ENCODE measurements at places on chromosomes 2 and 18. TPM values are rescaled to one million over a fixed set of nuclear protein-coding genes. Genes with fewer than 3 reads are reported as not detected.

The NT5DC4 gene
- not detected for total RNA-seq

The ADAM23 gene
- total RNA-seq = 12.5 TPM

The IL1A gene
- total RNA-seq = 1.1 TPM

The NOL4 gene
- total RNA-seq = not detected

The NOSTRIN gene
- total RNA-seq = 22.8 TPM

The C18orf54 gene
- total RNA-seq = 2.7 TPM

The CFC1 gene
- not detected for total RNA-seq

The KCNS3 gene
- 9.6 TPM for total RNA-seq

The FOXD4L1 gene
- not detected for total RNA-seq

The USP14 gene
- total RNA-seq = 33.3 TPM

The FIGN gene
- total RNA-seq = 17.7 TPM

The POTEI gene
- not detected for total RNA-seq

The FTCDNL1 gene
- 2.9 TPM for total RNA-seq

The RMC1 gene
- total RNA-seq = 17.4 TPM

The SUPT7L gene
- total RNA-seq = 34.3 TPM

The MSGN1 gene
- total RNA-seq = not detected

The SULT1C2 gene
- not detected for total RNA-seq

The CROCC2 gene
- not detected for total RNA-seq

The UGT1A5 gene
- not detected for total RNA-seq

The ZNF385B gene
- total RNA-seq = 2.3 TPM

The DNAJB2 gene
- total RNA-seq = 102 TPM

The CAVIN2 gene
- total RNA-seq = 54.0 TPM

The REG3G gene
- not detected for total RNA-seq

The SLC5A7 gene
- total RNA-seq = not detected

The APCDD1 gene
- total RNA-seq = 81.8 TPM

The TUBB8B gene
- not detected for total RNA-seq

The MAP3K19 gene
- total RNA-seq = not detected

The CD8A gene
- not detected for total RNA-seq

The NGEF gene
- 12.9 TPM for total RNA-seq

The CD226 gene
- total RNA-seq = 0.60 TPM

The PRR30 gene
- not detected for total RNA-seq

The INHBB gene
- 21.9 TPM for total RNA-seq

The VIT gene
- 201 TPM for total RNA-seq

The BOLL gene
- not detected for total RNA-seq

The RNF125 gene
- total RNA-seq = 12.0 TPM

The TMEM169 gene
- total RNA-seq = 2.8 TPM

The TCF23 gene
- total RNA-seq = not detected

The VWC2L gene
- not detected for total RNA-seq

The GPR155 gene
- total RNA-seq = 36.5 TPM

Measured in tibial nerve (tissue), 4 donors.